ENCODE measurements at places on chromosomes 16 and 17.

- no peak for DNase-seq
These were observed 22.8 kb downstream of the COX11 start for GRCh38 chr17:54945671-54946070.

- DNase-seq, result no peak
These were observed 440.6 kb downstream of the HS3ST3B1 start for GRCh38 chr17:14741491-14741890.

DNA sequence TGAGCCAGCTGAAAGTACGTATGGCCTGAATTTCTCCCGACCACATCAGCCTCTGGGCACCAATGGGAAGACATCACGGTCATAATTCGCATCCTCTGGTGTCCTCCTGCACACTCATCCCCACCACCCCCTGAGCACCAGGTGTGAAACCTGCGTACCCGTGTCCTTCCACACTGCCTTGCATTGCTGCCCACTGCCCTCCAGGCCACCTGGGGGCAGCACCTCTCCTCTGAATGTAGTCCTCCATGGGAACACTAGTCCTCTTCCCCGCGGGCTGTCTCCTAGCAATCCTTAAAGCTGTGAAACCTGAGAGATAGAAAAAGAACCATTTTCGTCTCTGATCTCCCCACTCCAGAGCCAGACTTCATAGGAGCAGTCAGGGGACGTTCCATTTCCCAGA is 125.5 kb downstream of the ZNF18 start:
- no peak for DNase-seq

GRCh38 chr16:4212934-4213296 is 29.0 kb downstream of the SRL start:
- no peak for DNase-seq

GRCh38 chr17:68498479-68499326 is 13.5 kb upstream of the PRKAR1A start:
- DNase-seq, result no peak
